Ovary (tissue), 10 donors: ENCODE measurements at places on chromosomes 5 and 9. TPM values are rescaled to one million over a fixed set of nuclear protein-coding genes. Genes with fewer than 3 reads are reported as not detected.

STPG3 gene
- not detected for polyA plus RNA-seq

TAL2 gene
- polyA plus RNA-seq: not detected

C9orf50 gene
- 0.07 TPM for polyA plus RNA-seq

ORM2 gene
- 0.52 TPM for polyA plus RNA-seq

WNT8A gene
- not detected for polyA plus RNA-seq

NMUR2 gene
- polyA plus RNA-seq: 0.13 TPM

ANKRD34B gene
- polyA plus RNA-seq: not detected

IGIP gene
- 6.8 TPM for polyA plus RNA-seq

TAS2R1 gene
- polyA plus RNA-seq: not detected

FBP2 gene
- polyA plus RNA-seq: not detected

SH3PXD2B gene
- 16.6 TPM for polyA plus RNA-seq

NFIL3 gene
- 31.8 TPM for polyA plus RNA-seq

CAMLG gene
- 91.9 TPM for polyA plus RNA-seq

N4BP3 gene
- 0.58 TPM for polyA plus RNA-seq

SLC25A48 gene
- polyA plus RNA-seq: not detected

HTR1A gene
- 0.10 TPM for polyA plus RNA-seq

ZNF366 gene
- 3.1 TPM for polyA plus RNA-seq

MARCOL gene
- not detected for polyA plus RNA-seq

PALM2AKAP2 gene
- polyA plus RNA-seq: 9.6 TPM

WHRN gene
- 10.4 TPM for polyA plus RNA-seq

SPATA31E1 gene
- polyA plus RNA-seq: not detected

GLRA1 gene
- polyA plus RNA-seq: not detected

WDR41 gene
- 7.5 TPM for polyA plus RNA-seq

NPR3 gene
- 42.1 TPM for polyA plus RNA-seq

LRRC26 gene
- polyA plus RNA-seq: not detected

PPP3R2 gene
- not detected for polyA plus RNA-seq

PTGER4 gene
- 3.5 TPM for polyA plus RNA-seq

DPYSL3 gene
- polyA plus RNA-seq: 606 TPM

SARDH gene
- polyA plus RNA-seq: 5.0 TPM

ABLIM3 gene
- polyA plus RNA-seq: 26.4 TPM

CAPSL gene
- not detected for polyA plus RNA-seq

ECPAS gene
- polyA plus RNA-seq: 55.9 TPM

MCC gene
- 29.8 TPM for polyA plus RNA-seq

IFNA2 gene
- polyA plus RNA-seq: not detected

OR1J2 gene
- not detected for polyA plus RNA-seq

MAMDC2 gene
- polyA plus RNA-seq: 96.6 TPM

TIMD4 gene
- polyA plus RNA-seq: 0.07 TPM

MLANA gene
- polyA plus RNA-seq: not detected

ROR2 gene
- 19.3 TPM for polyA plus RNA-seq

FOXI1 gene
- not detected for polyA plus RNA-seq

WNK2 gene
- polyA plus RNA-seq: 0.53 TPM

PCDHA1 gene
- polyA plus RNA-seq: not detected

BTNL8 gene
- polyA plus RNA-seq: 0.04 TPM

SMC2 gene
- 5.2 TPM for polyA plus RNA-seq

BASP1 gene
- polyA plus RNA-seq: 59.1 TPM

CFAP77 gene
- polyA plus RNA-seq: 0.11 TPM

TSSK1B gene
- not detected for polyA plus RNA-seq

TPRN gene
- 8.6 TPM for polyA plus RNA-seq

ARHGEF39 gene
- 0.52 TPM for polyA plus RNA-seq

GCNT1 gene
- polyA plus RNA-seq: 0.90 TPM

MAMDC4 gene
- polyA plus RNA-seq: 0.15 TPM

ZCCHC7 gene
- polyA plus RNA-seq: 20.4 TPM

PBX3 gene
- polyA plus RNA-seq: 52.6 TPM

SNAPC3 gene
- polyA plus RNA-seq: 15.8 TPM

FGF10 gene
- polyA plus RNA-seq: 7.2 TPM
